ENCODE measurements at places on chromosomes 12 and 14.
A peak's percentile ranks its signal among the peaks of the same experiment; 100 is the strongest.

GRCh38 chr12:49462083-49462744 lies 76.6 kb upstream of the KCNH3 start:
- DNase-seq = no peak

DNA sequence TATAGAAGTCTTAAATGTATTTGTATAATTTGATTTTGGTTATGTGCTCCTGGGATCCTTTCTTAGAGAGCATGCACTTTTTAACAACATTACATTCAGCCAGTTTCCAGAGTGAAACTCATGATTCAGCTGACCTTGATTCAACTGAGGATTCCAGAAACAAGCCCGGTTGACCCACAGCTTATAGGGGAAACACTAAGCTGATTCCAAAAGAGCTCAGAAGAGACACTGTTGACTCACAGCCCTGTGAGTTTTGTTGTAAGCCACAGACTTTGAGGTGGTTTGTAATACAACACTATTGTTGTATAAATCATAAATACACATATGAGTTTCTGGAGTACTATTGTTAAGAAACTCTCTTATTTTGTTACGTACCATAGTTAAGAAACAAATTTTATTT lies 133.8 kb upstream of the MGAT4C start:
- peak; percentile 50 for DNase-seq

DNA sequence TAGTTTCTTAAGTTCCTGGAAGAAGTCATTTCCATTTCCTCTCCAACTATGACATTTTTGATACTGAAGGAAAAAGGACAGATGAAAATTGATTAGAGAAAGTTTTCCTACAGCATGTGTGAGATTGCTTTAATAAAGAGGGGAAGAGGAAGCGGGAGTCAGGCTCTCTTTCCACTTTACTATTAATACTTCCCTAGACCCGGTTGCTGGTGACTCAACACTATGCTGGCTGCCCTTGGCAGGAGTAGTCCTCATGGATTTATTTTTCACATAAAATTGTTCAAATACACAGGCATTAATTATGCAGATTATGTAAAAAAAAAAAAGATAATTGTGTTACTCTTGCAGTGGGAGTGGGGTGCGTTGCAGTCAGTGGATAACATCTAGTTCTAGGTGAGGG lies 293.4 kb downstream of the EGLN3 start:
- no peak for DNase-seq

- no peak for DNase-seq
Observed at GRCh38 chr12:92729773-92730305, 27.1 kb downstream of the PLEKHG7 start.

DNA sequence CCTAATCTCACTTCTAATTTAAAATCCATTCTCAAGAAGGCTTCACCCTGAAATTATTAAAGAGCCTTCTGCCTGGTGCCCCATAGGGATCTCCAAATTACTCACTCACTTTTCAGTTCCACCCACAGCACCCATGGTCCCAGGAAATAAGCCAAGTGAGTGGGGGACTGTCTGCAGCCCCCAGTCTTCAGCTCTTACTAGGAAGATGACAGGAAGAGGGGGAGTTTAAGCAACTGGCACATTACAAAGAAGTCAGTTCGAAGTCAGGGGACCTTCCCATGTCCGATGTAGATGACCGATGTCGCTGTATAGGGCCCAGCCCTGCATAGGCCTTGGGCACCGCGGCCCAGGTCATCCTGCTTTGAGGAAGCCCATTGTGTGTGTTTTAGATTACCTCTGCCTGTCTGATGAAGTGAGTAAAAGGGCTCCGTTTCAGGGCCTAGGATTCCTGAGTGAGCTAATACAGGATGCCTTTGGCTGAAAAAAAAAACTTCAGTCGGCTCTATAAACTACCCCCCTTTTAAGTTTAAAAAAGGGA lies 1.9 kb downstream of the ACTN1 start:
- no peak for DNase-seq

DNA sequence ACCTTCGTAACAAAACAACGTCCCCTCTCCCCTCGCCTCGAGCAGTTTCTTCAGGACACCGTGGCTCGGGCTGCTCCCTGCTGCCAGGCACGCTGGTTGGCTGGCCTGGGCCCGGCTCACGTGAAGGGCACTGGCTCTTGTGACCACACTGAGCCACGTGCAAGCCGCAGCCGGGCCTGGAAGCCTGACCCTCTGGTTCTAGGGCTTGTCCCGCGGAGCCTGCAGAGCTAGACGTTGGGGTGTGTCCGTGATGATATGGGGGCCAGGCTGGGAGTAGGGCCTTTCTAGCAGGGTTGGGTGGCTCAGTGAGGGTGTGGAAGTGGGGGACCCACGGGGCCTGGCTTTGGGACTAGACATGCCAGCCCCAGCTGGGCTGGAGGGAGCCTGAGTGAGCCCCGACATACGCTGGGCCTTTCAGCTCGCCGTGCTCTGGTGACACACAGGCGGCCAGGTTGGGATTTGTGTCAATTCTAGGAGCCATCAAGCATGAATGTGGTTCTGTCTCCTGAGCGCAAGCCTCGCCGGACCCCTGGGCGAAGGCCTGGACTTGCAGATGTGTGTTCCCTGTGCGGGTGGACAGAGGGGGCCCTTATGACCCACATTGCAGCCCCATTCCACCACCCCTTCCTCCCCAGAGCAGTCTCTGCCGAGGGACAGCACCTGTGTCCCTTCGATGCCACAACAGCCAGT lies 13.6 kb upstream of the AMN start:
- DNase-seq = no peak

- no peak for DNase-seq
Observed at GRCh38 chr12:3313675-3314663, 177.0 kb upstream of the PRMT8 start.

- DNase-seq = peak; percentile 50
Observed at GRCh38 chr14:95531473-95531872, 3.4 kb upstream of the GLRX5 start.
